ENCODE measurements at places on chromosomes 2 and 18. TPM values are rescaled to one million over a fixed set of nuclear protein-coding genes. Genes with fewer than 3 reads are reported as not detected.
A peak's percentile ranks its signal among the peaks of the same experiment; 100 is the strongest.

GRCh38 chr2:234771176-234771575 is 180.6 kb upstream of the SH3BP4 start:
- no peaks in the 10 kb centered on the region for H3K36me3 ChIP-seq
- H3K27ac ChIP-seq, result peak overlapping the region; percentile 25
- no peak for DNase-seq

GRCh38 chr18:55529581-55529980 is 58.4 kb downstream of the TCF4 start:
- H3K36me3 ChIP-seq, result no peaks in the 10 kb centered on the region
- no peak for DNase-seq
- no peak overlapping the region for H3K27ac ChIP-seq
- peaks cover 22% of the 10 kb centered on the region for H3K4me1 ChIP-seq

- DNase-seq, result peak; percentile 80
- peak within 1 kb of the TSS; percentile 87 for H3K4me3 ChIP-seq
- peaks cover 44% of the 10 kb centered on the region for H3K27me3 ChIP-seq
- peak within 1 kb of the TSS; percentile 88 for H3K27ac ChIP-seq
These were observed at the start of gene CXCR4 for GRCh38 chr2:136117909-136118818. CXCR4 (minus strand) TSS chr2:136118149; CDS start chr2:136118060, 89 bp downstream.

DNA sequence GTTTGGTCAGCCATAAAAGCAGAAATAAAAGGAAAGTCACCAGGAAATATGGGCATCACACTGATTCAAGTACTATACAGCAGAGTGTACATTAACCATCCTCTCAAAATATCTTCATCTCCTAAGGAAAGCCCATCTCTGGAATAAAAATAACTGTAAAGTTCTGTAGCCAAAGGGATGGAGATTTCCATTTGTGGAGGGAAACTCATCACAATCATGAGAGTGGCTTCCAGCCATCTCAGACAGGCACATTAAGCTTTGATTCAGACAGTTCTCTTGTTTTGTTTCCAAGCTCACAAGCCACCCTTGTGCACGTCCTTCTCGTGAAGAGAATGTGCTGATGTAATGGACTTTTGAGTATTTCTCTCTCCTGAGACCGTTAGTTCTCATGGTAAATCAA is 695.5 kb downstream of the LRRTM4 start:
- no peak overlapping the region for H3K4me3 ChIP-seq
- H3K36me3 ChIP-seq, result no peaks in the 10 kb centered on the region
- H3K4me1 ChIP-seq, result no peaks in the 10 kb centered on the region
- no peak for DNase-seq
- H3K27ac ChIP-seq, result no peak overlapping the region

GRCh38 chr2:231701456-231702373 is 6.6 kb upstream of the PTMA start:
- DNase-seq, result no peak
- no peak overlapping the region for H3K27ac ChIP-seq
- H3K36me3 ChIP-seq, result no peaks in the 10 kb centered on the region
- H3K27me3 ChIP-seq, result no peaks in the 10 kb centered on the region
- H3K4me1 ChIP-seq, result peaks cover 2% of the 10 kb centered on the region

DNA sequence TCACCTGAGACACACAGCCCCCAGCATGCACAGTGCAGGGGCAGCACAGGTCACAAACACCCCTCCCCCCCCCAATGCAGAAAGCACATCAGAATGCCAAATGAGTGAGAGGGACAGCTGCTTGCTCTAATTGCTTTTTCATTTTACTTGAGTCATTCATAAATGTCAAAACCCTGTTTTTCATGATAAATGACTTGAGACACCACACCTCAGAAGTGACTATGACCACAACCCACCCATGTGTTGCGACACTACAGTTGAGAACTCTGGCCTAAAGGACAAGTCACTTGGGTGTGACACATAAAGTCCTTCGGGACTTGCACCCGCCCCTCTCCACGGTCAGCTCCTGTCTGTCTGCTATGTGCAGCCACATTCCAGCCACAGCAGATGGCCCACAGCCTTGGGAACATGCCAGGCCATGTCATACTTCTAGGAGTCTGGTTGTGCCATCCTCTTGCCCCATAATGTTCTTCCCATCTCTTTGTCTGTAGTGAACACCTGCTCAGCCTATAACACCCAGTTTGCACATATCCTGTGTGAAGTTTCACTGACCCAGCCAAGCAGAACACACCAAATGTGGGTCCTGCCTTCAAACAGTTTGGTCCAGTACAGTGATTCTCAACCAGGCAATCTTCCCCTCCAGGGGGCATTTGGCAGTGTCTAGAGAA is 30.2 kb upstream of the RIOK3 start:
- peaks cover 1% of the 10 kb centered on the region for H3K36me3 ChIP-seq
- H3K27me3 ChIP-seq, result no peaks in the 10 kb centered on the region
- no peak for DNase-seq
- H3K4me1 ChIP-seq, result peaks cover 12% of the 10 kb centered on the region
- H3K27ac ChIP-seq, result peak overlapping the region; percentile 32

- no peak for DNase-seq
- H3K27me3 ChIP-seq, result no peaks in the 10 kb centered on the region
- H3K27ac ChIP-seq, result no peak overlapping the region
- no peak overlapping the region for H3K4me3 ChIP-seq
- H3K36me3 ChIP-seq, result no peaks in the 10 kb centered on the region
These were observed 168.0 kb downstream of the TMEFF2 start for GRCh38 chr2:192026825-192027120.

DNA sequence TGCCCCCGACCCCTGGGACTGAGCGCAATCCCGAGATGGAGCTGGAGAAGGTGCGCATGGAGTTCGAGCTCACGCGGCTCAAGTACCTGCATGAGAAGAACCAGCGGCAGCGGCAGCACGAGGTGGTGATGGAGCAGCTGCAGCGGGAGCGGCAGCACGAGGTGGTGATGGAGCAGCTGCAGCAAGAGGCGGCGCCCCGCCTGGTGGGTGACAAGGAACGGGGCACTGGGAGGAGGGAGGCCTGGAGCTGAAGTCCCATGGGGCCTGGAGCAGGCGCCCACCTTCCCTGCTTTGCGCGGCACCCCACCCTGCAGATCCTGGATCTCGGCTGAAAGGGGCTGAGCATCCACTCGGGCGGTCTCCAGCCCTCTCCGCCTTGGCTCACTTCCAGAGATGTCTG is 1.2 kb downstream of the TMEM247 start:
- H3K36me3 ChIP-seq, result no peaks in the 10 kb centered on the region
- DNase-seq, result no peak
- no peak overlapping the region for H3K4me3 ChIP-seq
- no peak overlapping the region for H3K27ac ChIP-seq
- peaks cover 7% of the 10 kb centered on the region for H3K27me3 ChIP-seq

- no peak overlapping the region for H3K4me3 ChIP-seq
- H3K4me1 ChIP-seq, result peaks cover 5% of the 10 kb centered on the region
- no peaks in the 10 kb centered on the region for H3K36me3 ChIP-seq
These were observed 221.4 kb downstream of the NDUFA10 start for GRCh38 chr2:239803766-239804115.

DNA sequence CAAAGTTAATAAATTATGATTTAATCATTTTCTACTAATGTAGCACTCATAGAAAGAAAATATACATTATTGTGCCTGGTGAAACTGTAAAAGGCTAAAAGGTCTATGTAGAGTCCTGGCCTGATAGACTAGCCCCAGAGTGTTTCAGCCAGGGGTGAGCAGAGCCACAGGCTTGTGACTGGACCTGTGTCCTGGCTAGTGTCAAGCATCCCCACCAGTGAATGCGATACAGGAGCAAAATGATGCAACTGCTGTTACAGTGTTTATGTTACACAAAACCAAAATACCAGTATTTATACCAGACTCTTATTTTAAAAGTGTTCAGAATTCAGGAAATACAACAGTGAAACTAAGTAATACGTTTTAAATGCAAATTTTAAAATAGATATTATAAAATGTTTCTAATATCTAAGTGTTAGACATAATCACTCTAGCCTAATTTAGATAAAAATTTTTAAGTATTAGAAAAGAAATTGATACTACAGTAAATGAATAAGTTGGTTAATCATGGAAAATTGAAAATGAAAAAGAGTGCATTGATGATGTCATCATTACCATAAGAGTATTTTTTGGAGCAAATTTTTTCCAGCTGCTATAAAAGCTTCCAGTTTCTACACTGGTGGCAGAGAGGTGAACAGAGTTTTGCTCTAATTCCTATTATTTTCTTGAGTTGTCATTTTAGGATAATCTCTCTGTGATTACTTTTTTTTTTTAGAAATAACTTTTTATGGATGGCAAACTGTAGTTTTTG is 6.2 kb upstream of the TSPYL6 start:
- DNase-seq, result no peak
- H3K36me3 ChIP-seq, result peaks cover 3% of the 10 kb centered on the region
- H3K4me3 ChIP-seq, result no peak overlapping the region
- H3K4me1 ChIP-seq, result peaks cover 7% of the 10 kb centered on the region
- H3K27ac ChIP-seq, result no peak overlapping the region

- H3K36me3 ChIP-seq, result no peaks in the 10 kb centered on the region
- peaks cover 38% of the 10 kb centered on the region for H3K4me1 ChIP-seq
- H3K27me3 ChIP-seq, result no peaks in the 10 kb centered on the region
- H3K27ac ChIP-seq, result no peak overlapping the region
These were observed 83.4 kb upstream of the RTN4 start for GRCh38 chr2:55133467-55134315.

- H3K36me3 ChIP-seq, result peaks cover 4% of the 10 kb centered on the region
- peaks cover 2% of the 10 kb centered on the region for H3K4me1 ChIP-seq
- H3K4me3 ChIP-seq, result no peak overlapping the region
- no peak overlapping the region for H3K27ac ChIP-seq
- no peaks in the 10 kb centered on the region for H3K27me3 ChIP-seq
These were observed 16.7 kb downstream of the ZCCHC2 start for GRCh38 chr18:62539284-62540165.

- peak overlapping the region; percentile 4 for H3K27ac ChIP-seq
- DNase-seq, result no peak
- no peaks in the 10 kb centered on the region for H3K36me3 ChIP-seq
- peaks cover 3% of the 10 kb centered on the region for H3K27me3 ChIP-seq
These were observed 115.4 kb upstream of the PKDCC start for GRCh38 chr2:41932241-41933045.

DNA sequence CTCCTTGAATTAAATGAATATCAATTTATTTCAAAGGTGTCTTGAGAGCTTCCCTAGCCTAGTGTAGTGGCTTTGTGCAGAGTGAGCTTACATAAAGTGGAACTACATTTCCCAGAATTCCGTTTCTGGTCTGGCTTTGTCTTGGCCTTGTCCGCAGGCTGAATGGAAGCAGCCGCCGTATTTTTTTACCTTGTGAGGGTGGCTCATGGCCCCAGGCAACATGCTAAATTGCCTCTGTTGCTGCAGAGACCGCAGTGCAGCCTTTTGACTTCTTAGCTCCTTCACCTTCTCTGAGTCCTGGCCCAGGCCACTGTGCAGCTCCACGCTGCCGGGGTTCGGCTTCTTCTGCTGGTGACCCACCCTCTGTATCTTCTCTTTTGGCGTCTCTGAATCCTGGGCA is 114.8 kb upstream of the SLC38A11 start:
- H3K27ac ChIP-seq, result peak overlapping the region; percentile 65
- H3K27me3 ChIP-seq, result no peaks in the 10 kb centered on the region
- peaks cover 15% of the 10 kb centered on the region for H3K4me1 ChIP-seq
- DNase-seq, result no peak

- no peak for DNase-seq
- H3K27me3 ChIP-seq, result peaks cover 12% of the 10 kb centered on the region
- H3K36me3 ChIP-seq, result no peaks in the 10 kb centered on the region
- H3K4me3 ChIP-seq, result no peak overlapping the region
These were observed 42.2 kb upstream of the SMAD7 start for GRCh38 chr18:48992791-48993555.

GRCh38 chr2:88903749-88904353 is 212.4 kb downstream of the RPIA start:
- H3K27me3 ChIP-seq, result peaks cover 5% of the 10 kb centered on the region
- no peaks in the 10 kb centered on the region for H3K4me1 ChIP-seq

GRCh38 chr2:16652296-16653082 is 13.1 kb downstream of the CYRIA start:
- no peak overlapping the region for H3K4me3 ChIP-seq
- peaks cover 23% of the 10 kb centered on the region for H3K27me3 ChIP-seq
- DNase-seq, result no peak
- peaks cover 6% of the 10 kb centered on the region for H3K4me1 ChIP-seq

GRCh38 chr2:213251618-213252017 is 32.6 kb upstream of the SPAG16 start:
- peaks cover 32% of the 10 kb centered on the region for H3K4me1 ChIP-seq
- peaks cover 2% of the 10 kb centered on the region for H3K36me3 ChIP-seq
- peak overlapping the region; percentile 54 for H3K27ac ChIP-seq
- DNase-seq, result no peak

DNA sequence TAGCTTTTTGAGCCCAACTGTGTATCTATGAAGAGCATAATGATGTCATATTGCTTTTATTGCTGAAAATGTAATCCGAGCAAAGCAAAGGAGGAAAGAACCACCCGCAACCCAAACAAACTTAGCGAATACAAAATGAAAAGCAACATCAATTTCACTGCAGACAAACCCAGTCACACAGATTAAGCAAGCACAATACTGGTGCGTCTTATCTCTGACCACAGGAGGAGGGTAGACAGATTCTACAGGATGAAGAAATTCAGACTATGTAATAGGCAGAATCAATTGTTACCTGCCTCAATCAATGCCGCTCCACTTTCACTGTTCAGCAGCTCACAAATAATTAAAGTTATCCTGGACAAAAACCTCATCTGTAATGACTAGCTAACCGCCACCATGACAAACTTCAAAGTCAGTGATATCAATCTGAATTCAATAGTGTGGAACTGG is 115.5 kb upstream of the SP3 start:
- no peak overlapping the region for H3K4me3 ChIP-seq
- DNase-seq, result no peak
- H3K36me3 ChIP-seq, result no peaks in the 10 kb centered on the region
- no peaks in the 10 kb centered on the region for H3K27me3 ChIP-seq

DNA sequence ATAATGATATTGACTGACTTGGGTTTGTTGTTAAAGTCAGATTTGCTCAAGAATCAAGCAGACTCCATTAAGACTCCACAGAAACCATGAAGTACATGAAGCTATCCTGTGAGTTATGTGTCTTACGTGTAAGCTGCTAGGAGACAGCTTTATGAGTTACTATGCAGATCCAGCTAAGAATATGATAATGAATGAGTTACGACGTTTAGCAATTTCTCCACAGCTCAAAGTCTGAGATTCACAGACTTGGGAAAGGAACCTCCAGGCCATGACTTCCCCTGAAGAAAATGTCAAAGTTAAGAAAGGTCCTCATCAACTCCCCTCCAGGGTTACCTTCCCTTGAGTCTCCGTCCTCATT is 211.9 kb upstream of the HNRNPA3 start:
- H3K27me3 ChIP-seq, result no peaks in the 10 kb centered on the region
- no peak overlapping the region for H3K27ac ChIP-seq
- H3K4me3 ChIP-seq, result no peak overlapping the region
- H3K4me1 ChIP-seq, result peaks cover 2% of the 10 kb centered on the region
- no peaks in the 10 kb centered on the region for H3K36me3 ChIP-seq
- no peak for DNase-seq

The FOXD4L1 gene
- 0.48 TPM for total RNA-seq

The TEKT4 gene
- 0.34 TPM for total RNA-seq

The CHAC2 gene
- 1.6 TPM for total RNA-seq

The LRP1B gene
- total RNA-seq, result 0.57 TPM

The SKA1 gene
- 13.5 TPM for total RNA-seq

The GREB1L gene
- total RNA-seq, result 11.0 TPM

The ADCY3 gene
- total RNA-seq, result 22.6 TPM

The LRRC30 gene
- not detected for total RNA-seq

Data from progenitor cell of endocrine pancreas (in vitro differentiated cells).